ENCODE measurements at places on chromosomes 7 and 10. TPM values are rescaled to one million over a fixed set of nuclear protein-coding genes. Genes with fewer than 3 reads are reported as not detected.

The FAM149B1 gene
- 23.4 TPM for polyA plus RNA-seq

The CUZD1 gene
- 0.95 TPM for polyA plus RNA-seq

The CEP41 gene
- 22.9 TPM for polyA plus RNA-seq

The ENTPD7 gene
- polyA plus RNA-seq, result 3.7 TPM

The CNNM1 gene
- polyA plus RNA-seq, result 0.03 TPM

The LIPJ gene
- polyA plus RNA-seq, result not detected

The MBL2 gene
- not detected for polyA plus RNA-seq

The CDH23 gene
- polyA plus RNA-seq, result 4.1 TPM

The CDHR1 gene
- polyA plus RNA-seq, result 0.96 TPM

The LBX1 gene
- polyA plus RNA-seq, result 9.6 TPM

The ABCB1 gene
- polyA plus RNA-seq, result 0.38 TPM

The GTF2I gene
- polyA plus RNA-seq, result 166 TPM

The PIP gene
- not detected for polyA plus RNA-seq

The H2BK1 gene
- not detected for polyA plus RNA-seq

The OR9A2 gene
- not detected for polyA plus RNA-seq

Data from forelimb muscle (tissue), 1 donor.